ENCODE measurements at places on chromosomes 7 and 10. TPM values are rescaled to one million over a fixed set of nuclear protein-coding genes. Genes with fewer than 3 reads are reported as not detected.

Gene SPDYE8
- not detected for total RNA-seq

Gene GPR85
- not detected for total RNA-seq

Gene TMEM273
- 1.1 TPM for total RNA-seq

Gene SH2D4B
- 0.27 TPM for total RNA-seq

Gene SLC13A4
- not detected for total RNA-seq

Gene HOXA2
- not detected for total RNA-seq

Gene ZNF804B
- not detected for total RNA-seq

Gene BAG3
- 21.9 TPM for total RNA-seq

Gene NEUROG3
- 0.24 TPM for total RNA-seq

Gene OR2A42
- not detected for total RNA-seq

Gene NPFFR1
- total RNA-seq: 0.05 TPM

Gene CLDN4
- not detected for total RNA-seq

Gene ASIC3
- total RNA-seq: 8.4 TPM

GRCh38 chr10:32007026-32007425 is 49.2 kb downstream of the KIF5B start:
- no peak for DNase-seq

DNA sequence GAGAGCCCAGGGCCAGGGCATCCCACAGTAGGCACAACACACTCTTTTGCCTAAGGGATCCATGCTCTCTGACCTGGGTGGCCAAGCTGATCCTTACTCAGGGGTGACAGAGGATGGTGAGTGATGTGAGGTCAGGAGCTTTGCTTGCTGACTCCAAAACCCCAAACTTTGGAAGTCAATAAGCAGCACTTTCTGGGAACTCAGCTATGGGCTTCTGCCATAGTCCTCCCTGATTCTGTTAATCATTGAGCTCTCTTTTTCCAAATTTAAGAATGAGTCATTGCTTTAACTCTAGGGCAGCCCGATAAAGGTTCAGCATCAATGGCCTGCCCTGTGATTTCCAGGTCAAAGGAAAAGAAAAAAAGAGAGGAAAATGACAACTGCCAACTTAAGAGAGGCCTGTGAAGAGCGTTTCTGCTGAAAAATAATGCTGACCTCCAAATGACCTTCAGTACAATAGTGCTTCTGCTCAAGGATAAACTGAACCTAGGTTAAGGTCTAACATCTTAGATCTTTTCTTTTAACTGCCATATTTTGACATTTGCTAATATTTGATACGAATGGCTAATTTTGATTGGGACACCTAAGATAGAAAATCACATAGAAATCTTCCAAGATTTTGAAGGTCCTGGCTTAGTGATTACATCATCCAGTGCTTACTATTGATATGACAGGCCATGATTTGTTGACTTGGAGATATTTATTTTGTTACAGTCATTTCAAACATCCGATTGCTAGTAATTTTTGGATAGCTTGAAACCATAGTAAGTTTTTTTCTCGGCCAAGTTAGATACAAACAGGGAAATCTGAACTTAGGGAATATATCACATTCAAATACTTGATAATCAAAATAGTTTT is 20.8 kb upstream of the RELN start:
- no peak for DNase-seq

DNA sequence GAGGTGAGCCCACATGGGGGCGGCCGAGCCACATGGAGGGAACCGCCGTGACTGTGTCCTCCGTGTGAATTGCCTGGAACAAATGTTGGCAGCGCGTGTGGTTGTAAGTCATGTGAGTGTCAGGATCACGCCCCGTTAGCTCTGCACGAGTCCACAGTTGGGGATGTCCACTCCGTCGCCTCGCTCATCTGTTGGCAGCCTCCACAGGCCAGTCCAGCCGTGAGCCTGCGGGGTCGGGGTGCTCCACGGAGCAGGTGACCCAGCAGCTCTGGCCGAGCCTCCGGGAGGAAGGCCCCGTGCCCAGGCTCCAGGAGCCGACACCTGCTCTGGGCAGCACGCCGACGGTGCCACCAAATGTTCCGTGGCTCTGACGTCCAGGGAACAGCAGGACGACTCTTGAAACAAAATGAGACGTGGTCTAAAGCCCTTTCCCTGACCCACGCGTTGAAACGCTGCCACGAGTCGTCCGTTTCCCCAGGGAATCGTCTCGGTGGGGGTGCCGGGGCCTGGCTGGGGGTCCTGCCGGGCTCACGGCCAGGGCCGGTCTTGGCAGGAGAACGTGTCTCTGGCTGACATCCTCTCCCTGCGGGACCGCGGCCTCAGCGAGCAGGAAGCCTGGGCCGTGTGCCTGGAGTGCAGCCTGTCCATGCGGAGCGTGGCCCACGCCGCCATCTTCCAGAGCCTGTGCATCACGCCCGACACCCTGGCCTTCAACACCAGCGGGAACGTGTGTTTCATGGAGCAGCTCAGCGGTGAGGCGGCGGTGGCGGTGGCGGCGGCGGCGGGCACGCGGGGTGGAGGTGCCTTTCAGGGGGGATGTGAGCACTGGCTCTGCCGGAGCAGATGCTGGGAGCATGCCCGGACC is 7.0 kb downstream of the KNDC1 start:
- no peak for DNase-seq

DNA sequence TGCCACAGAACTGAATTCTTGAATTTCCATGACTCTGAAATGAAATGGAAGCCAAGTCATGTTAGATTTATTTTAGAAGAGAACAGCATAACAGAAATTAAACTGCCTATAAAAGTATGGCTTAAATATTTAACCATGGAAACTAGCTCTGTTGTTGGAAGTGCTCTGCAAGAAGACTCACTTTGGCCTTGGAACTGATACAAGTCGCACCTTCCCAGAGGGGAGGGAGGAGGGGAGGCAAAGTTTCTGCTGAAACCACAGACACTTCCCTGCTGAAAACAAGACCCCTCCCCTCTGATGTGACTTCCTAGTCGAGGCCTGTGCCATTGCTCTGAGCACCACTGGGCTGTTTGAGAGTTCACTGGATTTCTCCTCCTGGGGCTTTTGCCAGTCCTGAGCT is 72.1 kb downstream of the OR13A1 start:
- DNase-seq: no peak

DNA sequence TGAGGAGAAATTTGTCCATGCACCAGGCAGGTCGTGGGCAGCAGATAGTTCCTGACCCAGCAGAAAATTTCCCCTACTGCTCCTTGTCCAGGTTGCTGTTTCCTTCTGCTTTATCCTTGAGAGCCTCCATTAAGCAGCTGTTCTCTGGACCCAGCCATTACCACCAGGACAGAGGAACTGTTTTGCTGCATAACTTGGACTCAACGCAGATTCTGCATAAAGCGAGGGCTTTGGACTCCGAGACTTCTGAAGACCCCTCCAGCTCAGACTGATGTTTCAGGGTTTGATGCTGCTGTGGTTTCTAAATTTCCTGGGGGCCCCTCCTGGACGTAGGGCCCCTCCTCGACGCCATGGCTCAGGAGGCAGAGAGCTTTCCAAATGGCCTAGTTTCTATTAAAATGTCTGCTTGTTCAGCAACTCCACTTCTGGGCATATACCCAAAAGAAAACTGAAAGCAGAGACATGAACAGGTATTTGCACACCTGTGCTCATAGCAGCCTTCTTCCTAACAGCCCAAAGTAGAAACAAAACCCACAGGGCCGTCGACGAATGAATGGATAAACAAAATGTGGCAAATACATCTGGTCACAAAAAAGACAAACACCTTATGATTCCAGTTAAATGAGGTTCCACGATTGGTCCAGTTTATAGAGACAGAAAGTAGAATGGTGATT is 28.3 kb upstream of the LMTK2 start:
- no peak for DNase-seq

GRCh38 chr10:114458955-114459354 is 54.7 kb upstream of the AFAP1L2 start:
- DNase-seq: no peak

- no peak for DNase-seq
Measured at GRCh38 chr10:121680879-121681655, 82.8 kb upstream of the FGFR2 start.

DNA sequence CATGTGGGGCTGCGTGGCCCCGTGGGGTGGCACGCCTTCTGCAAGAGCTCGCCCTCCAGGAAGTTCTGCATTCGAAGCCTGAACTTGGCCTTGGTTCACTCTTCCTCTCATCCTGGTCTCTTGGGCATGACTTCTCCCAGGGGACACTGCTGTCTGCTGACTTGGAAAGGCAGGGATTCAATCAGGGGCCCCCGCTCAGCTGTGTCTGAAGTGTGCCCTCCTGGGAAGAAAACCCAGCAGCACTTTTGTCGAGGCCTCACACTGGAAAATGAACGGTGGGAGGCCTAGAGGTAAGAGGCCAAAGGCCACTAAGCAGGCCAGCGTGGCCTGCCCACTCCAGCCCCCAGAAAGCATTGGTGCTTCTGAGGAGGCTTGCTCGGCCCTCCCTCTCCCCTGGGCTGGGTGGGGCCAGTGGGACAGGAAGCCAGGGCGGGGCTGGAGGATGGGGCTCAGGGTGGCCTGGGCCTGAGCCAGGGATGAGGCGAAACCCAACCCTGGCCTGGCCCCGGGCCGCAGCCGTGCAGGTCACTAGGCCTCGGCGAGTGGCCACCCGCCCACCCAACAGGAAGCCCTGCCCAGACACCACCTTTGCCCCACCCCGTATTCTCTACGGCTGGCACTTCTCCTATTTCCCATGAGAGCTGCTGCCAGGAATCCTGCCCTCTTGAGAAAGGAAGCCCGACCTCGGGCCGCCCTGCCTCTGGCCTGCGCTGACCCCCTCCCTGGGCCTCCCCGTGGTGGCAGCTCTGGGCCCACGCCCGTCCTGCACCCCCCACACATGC is 81.1 kb downstream of the ZMIZ1 start:
- no peak for DNase-seq

DNA sequence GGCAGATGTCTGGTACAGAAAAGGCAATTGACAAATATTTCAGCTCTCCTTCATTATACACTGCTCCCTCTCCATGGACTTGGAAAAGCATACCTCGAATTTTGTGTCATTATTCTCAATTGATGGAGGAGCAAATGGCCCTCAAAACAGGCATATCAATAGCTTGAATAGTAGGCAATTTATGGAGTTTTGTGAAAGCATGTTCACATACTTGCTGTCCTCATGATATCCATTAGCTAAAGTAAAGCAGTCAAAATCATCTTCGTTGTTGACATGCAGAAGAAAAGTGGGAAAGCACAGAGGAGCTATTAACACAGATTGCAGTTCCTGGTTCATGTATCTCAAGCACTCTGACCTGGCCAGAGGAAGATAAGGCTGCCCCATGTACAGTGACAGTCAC is 472.8 kb downstream of the CCSER2 start:
- no peak for DNase-seq

- no peak for DNase-seq
Measured at GRCh38 chr7:158024351-158024715, 563.3 kb downstream of the PTPRN2 start.

GRCh38 chr10:125559210-125559609 is 123.8 kb downstream of the TEX36 start:
- DNase-seq: no peak

- DNase-seq: no peak
Measured at GRCh38 chr10:78320506-78320905, 286.8 kb downstream of the RPS24 start.

DNA sequence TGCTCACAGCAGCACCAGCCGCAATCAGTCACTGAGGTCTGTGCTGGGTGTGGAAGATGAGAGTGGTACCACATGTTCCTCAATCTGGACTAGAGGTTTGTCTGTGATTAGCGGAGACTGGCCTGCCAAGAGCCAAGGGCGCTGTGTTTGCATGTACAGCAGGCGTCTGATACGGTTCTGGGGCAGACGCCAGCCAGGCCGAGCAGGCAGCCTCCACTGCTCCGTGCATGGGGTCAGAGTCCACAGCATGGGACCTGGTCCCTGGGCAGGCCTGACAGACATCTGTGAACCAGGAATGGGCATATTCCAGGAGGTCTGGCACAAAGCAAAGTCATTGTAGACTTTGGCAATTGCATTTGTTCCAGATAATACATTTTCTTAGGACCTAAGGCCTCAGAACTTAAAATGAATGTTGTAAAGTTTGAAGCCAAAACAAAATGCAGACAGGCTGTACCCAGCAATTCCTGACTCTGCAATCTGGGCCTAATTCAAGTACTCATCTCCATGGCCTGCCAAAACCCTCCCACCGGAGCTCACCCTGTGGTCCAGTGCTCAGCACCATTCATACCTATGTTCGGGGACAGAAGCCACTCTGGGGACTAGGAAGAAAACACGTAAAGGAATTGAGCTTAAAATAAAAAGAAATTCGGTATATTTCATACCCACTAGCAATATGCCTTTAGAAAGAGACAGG is 50.0 kb upstream of the FAM20C start:
- no peak for DNase-seq

- DNase-seq: no peak
Measured at GRCh38 chr10:89699581-89700064, 1.8 kb upstream of the KIF20B start.

DNA sequence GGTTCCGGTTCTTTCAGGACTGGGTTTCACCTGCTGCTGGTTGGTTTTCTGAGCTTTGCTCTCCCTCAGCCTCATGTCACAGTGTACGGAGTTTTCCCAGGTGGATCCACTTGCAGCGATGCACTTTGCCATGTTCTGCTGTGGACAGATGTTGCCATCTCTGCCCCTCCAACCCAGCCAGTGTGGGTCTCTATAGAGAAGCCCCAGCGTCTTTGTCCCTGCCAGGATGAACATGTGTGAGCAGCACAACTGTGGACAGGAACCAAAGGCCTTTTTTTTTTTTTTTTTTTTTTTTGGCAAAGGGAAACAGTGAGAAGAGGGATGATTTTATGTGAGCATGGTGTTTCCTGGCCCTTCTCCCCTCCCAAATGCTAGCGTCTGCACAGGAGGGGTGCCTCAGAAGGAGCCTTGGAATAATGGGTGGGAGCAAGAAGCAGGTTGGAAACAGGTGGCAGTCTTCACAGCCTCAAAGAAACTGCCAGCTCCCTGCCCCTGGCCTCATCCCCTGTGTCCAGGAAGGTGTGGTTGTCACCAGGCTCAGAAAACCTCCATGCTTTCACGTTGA is 106.5 kb downstream of the RPS24 start:
- DNase-seq: no peak

DNA sequence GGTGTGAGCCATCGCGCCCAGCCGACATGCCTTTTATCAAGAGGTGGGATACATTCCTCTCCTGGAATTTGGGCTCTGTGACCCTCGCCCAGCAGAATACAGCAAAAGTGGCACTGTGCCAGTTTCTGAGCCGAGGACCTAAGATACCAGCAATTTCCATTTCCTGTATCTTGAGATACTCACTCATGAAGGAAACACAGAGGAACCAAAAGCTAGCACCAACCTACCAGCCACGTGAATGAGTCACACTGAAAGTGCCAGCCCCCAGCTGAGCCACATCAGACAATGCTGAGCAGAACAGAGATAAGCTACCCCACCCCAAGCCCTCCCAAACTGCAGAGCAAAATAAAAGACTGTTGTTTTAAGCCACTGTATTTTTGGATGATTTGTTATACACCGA is 56.3 kb downstream of the CACUL1 start:
- DNase-seq: peak; percentile 92

DNA sequence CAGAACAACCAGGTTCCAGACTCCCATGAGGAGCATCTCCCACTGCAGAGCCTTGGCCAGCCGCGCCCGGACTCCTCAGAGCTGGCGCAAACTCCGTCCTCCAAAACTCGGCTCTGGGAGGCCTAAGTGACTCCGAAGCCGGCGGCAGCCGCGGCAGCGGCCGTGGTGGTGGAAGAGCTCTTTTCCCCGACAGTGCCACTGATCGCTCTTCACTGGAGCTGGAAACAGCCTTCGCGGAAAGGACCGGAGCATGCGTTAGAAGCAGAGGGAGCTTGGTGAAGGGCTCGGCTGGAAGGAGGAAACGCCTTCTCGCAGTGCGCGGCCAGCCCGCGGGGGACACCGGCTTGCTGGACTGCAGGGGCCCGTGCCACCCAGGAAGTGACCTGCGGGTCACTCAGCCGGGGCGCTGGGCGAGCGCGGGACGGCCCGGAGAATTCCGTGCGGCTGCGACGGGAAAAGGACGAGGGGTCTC is 5.0 kb upstream of the HOXA13 start:
- no peak for DNase-seq

GRCh38 chr10:120607710-120608703 is 151.0 kb downstream of the PLPP4 start:
- DNase-seq: no peak
